ENCODE measurements at places on chromosomes 11 and 22.
A peak's percentile ranks its signal among the peaks of the same experiment; 100 is the strongest.

DNA sequence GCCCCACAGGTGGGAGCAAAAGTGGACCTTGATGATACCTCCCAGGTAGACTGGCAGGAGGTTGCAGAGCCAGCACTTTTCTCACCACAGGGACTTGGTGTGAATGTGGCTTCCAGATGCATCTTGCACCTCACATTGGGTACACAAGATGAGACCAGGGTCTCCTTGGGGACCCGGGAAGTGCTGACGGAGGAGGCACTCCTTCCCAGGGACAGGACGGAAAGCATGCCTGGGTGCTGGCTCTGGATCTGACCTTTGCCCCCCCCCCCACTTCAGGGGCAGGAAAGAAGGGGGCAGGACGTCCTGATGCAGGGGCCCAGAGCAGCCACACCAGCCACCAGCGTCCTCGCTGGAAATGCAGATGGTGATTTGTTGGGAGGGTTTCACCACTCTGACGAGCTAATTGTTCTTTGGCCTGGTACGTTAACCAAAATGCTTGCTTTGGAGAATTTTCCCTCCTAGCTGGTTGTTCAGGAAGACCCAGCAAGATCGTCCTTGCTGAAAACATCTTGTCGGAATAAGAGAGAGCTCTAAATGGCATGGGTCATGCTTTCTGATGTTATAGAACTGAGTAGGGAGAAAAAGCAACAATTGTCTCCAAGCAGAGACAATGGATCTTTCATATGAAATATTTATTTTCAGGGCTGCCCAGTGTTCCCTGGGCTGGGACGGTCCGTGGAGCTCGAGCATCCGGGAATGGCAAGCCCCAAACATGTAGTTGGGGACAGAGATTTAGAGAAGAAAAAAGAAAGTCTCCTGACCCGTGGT, 74.4 kb upstream of the PPARA start:
- H3K4me1 ChIP-seq: peaks cover 81% of the 10 kb centered on the region
- peak overlapping the region; percentile 96 for H3K4me3 ChIP-seq
- no peaks in the 10 kb centered on the region for H3K27me3 ChIP-seq
- no peak for DNase-seq
- peak overlapping the region; percentile 100 for H3K27ac ChIP-seq
- no peaks in the 10 kb centered on the region for H3K36me3 ChIP-seq

- H3K4me1 ChIP-seq: peaks cover 82% of the 10 kb centered on the region
- no peaks in the 10 kb centered on the region for H3K27me3 ChIP-seq
- peak overlapping the region; percentile 65 for H3K27ac ChIP-seq
- H3K4me3 ChIP-seq: no peak overlapping the region
- DNase-seq: no peak
These were observed 27.7 kb downstream of the CD44 start for GRCh38 chr11:35166369-35167360.

- H3K36me3 ChIP-seq: no peaks in the 10 kb centered on the region
- H3K27ac ChIP-seq: no peak overlapping the region
- H3K4me1 ChIP-seq: no peaks in the 10 kb centered on the region
- DNase-seq: no peak
- H3K4me3 ChIP-seq: no peak overlapping the region
- no peaks in the 10 kb centered on the region for H3K27me3 ChIP-seq
These were observed 9.4 kb upstream of the SPDYC start for GRCh38 chr11:65160643-65161042.

- no peak for DNase-seq
- no peak overlapping the region for H3K27ac ChIP-seq
- H3K4me1 ChIP-seq: no peaks in the 10 kb centered on the region
- no peak overlapping the region for H3K4me3 ChIP-seq
- no peaks in the 10 kb centered on the region for H3K36me3 ChIP-seq
These were observed 1473.6 kb downstream of the BRD1 start for GRCh38 chr22:48354096-48354495.

GRCh38 chr22:40383905-40384304, 13.5 kb downstream of the SGSM3 start:
- peaks cover 5% of the 10 kb centered on the region for H3K36me3 ChIP-seq
- no peak overlapping the region for H3K27ac ChIP-seq
- H3K4me3 ChIP-seq: no peak overlapping the region
- no peaks in the 10 kb centered on the region for H3K4me1 ChIP-seq

DNA sequence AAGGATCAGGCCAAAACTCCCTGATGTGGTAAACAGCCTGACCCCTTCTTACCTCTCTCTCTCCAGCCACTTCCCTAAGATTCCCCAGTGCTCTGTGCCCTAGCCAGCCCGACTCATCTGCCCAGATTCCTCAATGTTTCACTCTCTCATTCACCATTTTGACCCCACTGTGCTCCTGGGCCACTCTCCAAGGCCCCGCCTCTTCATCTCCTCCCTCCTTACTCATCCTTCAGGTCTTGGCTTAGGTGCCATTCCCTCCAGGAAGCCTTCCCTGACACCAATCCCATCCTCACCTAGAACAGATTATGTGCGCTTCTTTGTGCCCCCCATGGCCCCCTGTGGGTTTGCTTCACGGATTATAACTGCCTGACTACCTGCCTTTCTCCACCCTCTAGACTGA, 13.2 kb downstream of the SLC43A3 start:
- H3K36me3 ChIP-seq: peaks cover 44% of the 10 kb centered on the region
- H3K27ac ChIP-seq: no peak overlapping the region
- no peaks in the 10 kb centered on the region for H3K27me3 ChIP-seq
- peaks cover 30% of the 10 kb centered on the region for H3K4me1 ChIP-seq
- no peak overlapping the region for H3K4me3 ChIP-seq
- no peak for DNase-seq

DNA sequence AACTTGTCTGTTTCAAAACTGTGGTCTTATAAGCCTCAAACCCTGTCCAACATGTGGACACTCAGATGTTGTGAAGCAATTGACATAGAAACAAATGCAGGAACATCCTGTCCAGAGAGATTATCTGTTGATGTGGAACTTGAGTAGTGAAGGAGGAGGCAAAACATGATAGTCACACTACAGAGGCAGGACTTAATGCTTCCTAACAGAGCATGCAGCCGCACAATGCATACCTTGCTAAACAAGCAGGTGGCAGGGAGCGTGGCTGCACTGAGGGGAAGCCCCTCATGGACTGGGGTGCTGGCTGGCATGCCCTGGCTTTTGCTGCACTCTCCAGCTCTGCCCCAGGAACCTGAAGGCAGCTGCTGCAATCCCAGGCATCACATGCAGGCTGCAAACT, 5.3 kb downstream of the C22orf39 start:
- H3K36me3 ChIP-seq: peaks cover 4% of the 10 kb centered on the region
- H3K27ac ChIP-seq: no peak overlapping the region
- no peak for DNase-seq

GRCh38 chr22:33757041-33757801, 163.1 kb downstream of the LARGE1 start:
- H3K27ac ChIP-seq: no peak overlapping the region
- H3K4me3 ChIP-seq: no peak overlapping the region
- H3K4me1 ChIP-seq: no peaks in the 10 kb centered on the region
- H3K36me3 ChIP-seq: no peaks in the 10 kb centered on the region

DNA sequence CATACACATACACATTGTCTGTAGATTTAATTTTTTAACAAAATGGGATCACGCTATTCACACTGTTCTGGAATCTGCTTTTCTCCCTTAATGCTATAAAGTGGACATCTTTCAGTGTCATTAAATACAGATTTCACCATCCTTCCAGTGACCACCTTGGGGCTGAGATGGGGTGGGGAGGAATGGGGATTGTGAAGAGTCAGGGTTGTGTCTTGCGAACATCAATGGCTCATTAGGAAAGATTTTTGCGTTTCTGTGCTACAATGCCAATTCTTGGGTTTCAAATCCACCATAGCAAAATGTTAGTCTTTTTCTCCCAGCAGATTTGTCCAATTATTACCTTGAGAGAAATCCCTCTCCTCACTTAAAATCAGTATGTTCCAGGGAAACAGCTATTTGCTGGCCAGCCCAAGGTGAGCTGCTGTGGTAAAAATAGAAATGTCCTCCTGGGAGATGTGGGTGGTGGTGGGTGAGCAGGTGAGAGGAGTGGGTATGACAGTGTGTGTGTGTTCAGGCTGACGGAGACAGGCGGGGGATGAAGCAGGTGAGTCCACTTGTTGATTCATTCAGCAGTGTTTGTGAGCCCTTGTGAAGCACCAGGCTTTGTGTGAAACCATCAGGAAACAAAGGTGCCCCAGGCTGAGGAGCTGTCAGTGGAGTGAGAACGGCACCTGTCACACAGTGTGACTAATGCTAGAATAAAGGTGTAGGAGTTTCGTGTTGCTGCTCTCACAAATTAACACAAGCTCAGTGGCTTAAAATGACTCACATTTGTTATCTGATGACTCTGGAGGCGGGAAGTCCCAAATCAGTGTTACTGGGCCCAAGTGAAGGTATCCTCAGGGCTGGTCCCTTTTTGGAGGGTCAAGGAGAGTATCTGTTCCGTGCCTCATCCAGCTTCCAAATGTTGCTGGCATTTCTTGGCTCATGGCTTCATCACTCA, 1.7 kb upstream of the CBX6 start:
- H3K27me3 ChIP-seq: no peaks in the 10 kb centered on the region
- H3K27ac ChIP-seq: peak overlapping the region; percentile 92
- H3K4me3 ChIP-seq: no peak overlapping the region
- peaks cover 24% of the 10 kb centered on the region for H3K4me1 ChIP-seq

- peaks cover 34% of the 10 kb centered on the region for H3K4me1 ChIP-seq
- H3K4me3 ChIP-seq: no peak overlapping the region
These were observed 2.1 kb upstream of the DPAGT1 start for GRCh38 chr11:119103793-119104192.

GRCh38 chr11:46729110-46730027, 10.4 kb downstream of the F2 start:
- no peak overlapping the region for H3K4me3 ChIP-seq
- no peak overlapping the region for H3K27ac ChIP-seq
- no peaks in the 10 kb centered on the region for H3K27me3 ChIP-seq
- H3K36me3 ChIP-seq: no peaks in the 10 kb centered on the region
- no peak for DNase-seq

DNA sequence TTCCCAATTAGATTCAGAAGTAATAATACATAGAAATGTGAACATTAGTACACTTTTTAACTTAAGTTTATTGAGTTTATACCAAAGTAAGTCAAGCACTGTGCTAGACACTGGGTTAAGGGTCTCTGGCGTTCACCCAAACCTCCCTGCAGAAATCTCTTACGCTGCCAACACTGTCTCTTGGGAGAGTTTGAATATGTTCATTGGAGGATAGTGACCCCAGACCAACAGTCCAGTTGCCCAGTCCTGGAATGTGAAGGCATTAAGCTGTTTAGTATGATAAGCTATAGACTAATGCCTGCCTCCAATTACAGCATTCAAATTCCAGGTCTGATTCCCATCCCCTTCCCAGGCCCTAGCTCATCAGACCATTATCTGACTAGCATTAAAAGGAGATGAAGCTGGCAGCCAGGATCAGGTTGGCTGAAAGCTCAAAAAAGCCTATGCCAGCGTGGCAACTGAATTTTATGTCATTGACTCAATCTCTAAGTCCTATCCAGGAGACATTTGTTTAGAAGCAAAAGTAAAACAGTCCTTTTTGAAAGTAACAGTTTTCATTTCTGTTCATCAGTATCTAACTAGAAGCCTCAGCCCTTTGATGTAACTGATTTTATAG, 77.8 kb downstream of the SFI1 start:
- no peaks in the 10 kb centered on the region for H3K27me3 ChIP-seq
- no peaks in the 10 kb centered on the region for H3K4me1 ChIP-seq
- H3K36me3 ChIP-seq: no peaks in the 10 kb centered on the region
- H3K4me3 ChIP-seq: no peak overlapping the region
- no peak for DNase-seq

DNA sequence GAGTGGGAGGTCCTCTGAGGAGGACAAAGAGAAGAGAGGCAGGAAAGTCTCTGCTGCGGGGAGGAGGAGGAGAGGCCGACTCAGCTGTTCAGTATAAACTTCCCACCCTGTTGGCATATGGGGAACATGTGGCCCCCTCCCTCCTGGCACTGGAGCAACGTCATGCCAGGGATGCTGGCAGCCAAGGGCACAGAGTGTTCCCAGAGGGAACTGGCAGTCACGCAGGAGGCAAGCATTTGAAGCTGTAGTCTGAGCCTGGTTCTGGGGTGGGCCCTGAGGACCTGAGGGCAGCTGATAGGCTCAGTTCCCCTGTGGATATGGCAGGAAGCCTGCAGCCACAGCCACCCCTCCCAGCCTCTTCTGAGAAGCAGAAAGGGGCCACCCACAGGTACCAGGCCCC, 67.1 kb upstream of the TSPAN18 start:
- H3K27me3 ChIP-seq: no peaks in the 10 kb centered on the region
- H3K4me3 ChIP-seq: no peak overlapping the region

GRCh38 chr11:1140642-1141490, 16.9 kb upstream of the MUC5AC start:
- H3K4me3 ChIP-seq: no peak overlapping the region
- no peak for DNase-seq
- H3K27me3 ChIP-seq: no peaks in the 10 kb centered on the region
- H3K27ac ChIP-seq: no peak overlapping the region
- H3K36me3 ChIP-seq: no peaks in the 10 kb centered on the region

DNA sequence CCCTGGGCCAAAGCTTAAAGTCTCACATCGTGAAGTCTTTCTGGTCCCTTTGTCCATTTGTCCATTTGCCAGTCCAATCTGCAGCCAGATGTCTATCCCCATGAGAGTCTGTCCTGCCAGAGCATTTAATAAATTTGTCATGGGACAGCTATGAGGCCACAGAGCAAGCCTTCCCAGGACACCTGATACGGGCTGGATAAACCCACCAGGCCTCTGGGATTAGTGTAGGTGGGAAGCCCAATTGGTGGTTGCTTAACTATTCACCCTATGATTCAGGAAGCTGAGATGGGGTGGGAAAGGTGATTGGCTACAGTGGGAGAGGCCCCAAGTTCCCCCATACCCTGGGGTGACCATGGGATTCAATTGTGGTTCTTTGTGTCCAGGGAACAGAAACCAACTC, 39.9 kb downstream of the MYEOV start:
- H3K4me1 ChIP-seq: no peaks in the 10 kb centered on the region
- no peak overlapping the region for H3K27ac ChIP-seq
- H3K36me3 ChIP-seq: no peaks in the 10 kb centered on the region
- no peak overlapping the region for H3K4me3 ChIP-seq
- no peak for DNase-seq

- H3K4me3 ChIP-seq: peak overlapping the region; percentile 35
- H3K27ac ChIP-seq: no peak overlapping the region
- no peaks in the 10 kb centered on the region for H3K27me3 ChIP-seq
- no peaks in the 10 kb centered on the region for H3K36me3 ChIP-seq
These were observed 28.8 kb upstream of the CPT1A start for GRCh38 chr11:68870470-68870869.

GRCh38 chr11:128613300-128613995, 26.1 kb upstream of the ETS1 start:
- no peak overlapping the region for H3K27ac ChIP-seq
- DNase-seq: no peak
- H3K36me3 ChIP-seq: no peaks in the 10 kb centered on the region
- H3K4me1 ChIP-seq: peaks cover 18% of the 10 kb centered on the region
- H3K27me3 ChIP-seq: no peaks in the 10 kb centered on the region

GRCh38 chr11:12239804-12240371, 129.5 kb downstream of the MICAL2 start:
- no peaks in the 10 kb centered on the region for H3K27me3 ChIP-seq
- H3K4me3 ChIP-seq: no peak overlapping the region
- H3K36me3 ChIP-seq: no peaks in the 10 kb centered on the region
- no peaks in the 10 kb centered on the region for H3K4me1 ChIP-seq
- peak overlapping the region; percentile 6 for H3K27ac ChIP-seq
- DNase-seq: no peak

All from esophagus squamous epithelium (tissue), 5 donors.